Tracheal epithelial cell (primary cell): ENCODE measurements at places on chromosomes 7 and 10. TPM values are rescaled to one million over a fixed set of nuclear protein-coding genes. Genes with fewer than 3 reads are reported as not detected.

UTF1 gene
- total RNA-seq, result not detected in 2 replicates

FAM20C gene
- total RNA-seq, result 2.1 and 21.9 TPM in 2 replicates

AGR2 gene
- total RNA-seq, result 9.2 and 279 TPM in 2 replicates

TRIM74 gene
- total RNA-seq, result not detected in 2 replicates

IKZF1 gene
- 0.24 TPM in 1 of 2 replicates, not detected in the other for total RNA-seq

CAMK2B gene
- total RNA-seq, result 0.72 TPM in 1 of 2 replicates, not detected in the other

WDR86 gene
- 0.24 and 1.3 TPM in 2 replicates for total RNA-seq

SLC18A2 gene
- total RNA-seq, result under 0.01 TPM in 1 of 2 replicates, not detected in the other

DLX6 gene
- not detected in 2 replicates for total RNA-seq

LIPN gene
- not detected in 2 replicates for total RNA-seq

TRIM73 gene
- 0.24 and 1.3 TPM in 2 replicates for total RNA-seq

SDHAF3 gene
- 9.6 TPM in 2 replicates for total RNA-seq

EPO gene
- total RNA-seq, result not detected in 2 replicates

CUZD1 gene
- total RNA-seq, result 0.48 and 0.64 TPM in 2 replicates

LOXL4 gene
- total RNA-seq, result 0.64 and 5.3 TPM in 2 replicates
